ENCODE measurements at places on chromosomes 5 and 9.

- DNase-seq, result no peak
Measured at GRCh38 chr9:106119176-106119575, 424.8 kb downstream of the TMEM38B start.

GRCh38 chr5:96838201-96839070 lies 30.7 kb upstream of the ERAP1 start:
- no peak for DNase-seq

DNA sequence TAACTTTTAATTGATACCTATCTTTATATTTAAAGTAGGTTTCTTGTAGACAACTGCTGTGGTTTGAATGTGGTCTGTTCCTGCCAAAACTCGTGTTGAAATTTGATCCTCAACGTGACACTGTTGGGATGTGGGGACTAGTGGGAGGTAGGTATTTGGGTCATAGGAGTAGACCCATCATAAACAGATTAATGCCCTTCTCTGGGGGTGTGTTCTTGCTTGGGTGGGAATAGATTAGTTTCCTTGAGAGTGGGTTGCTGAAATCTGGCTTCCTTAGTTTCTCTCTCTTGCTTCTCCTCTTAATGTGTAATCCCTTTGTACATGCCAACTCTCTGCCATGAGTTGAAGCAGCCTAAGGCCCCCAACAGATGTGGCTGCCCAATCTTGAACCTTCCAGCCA lies 34.6 kb upstream of the IPPK start:
- no peak for DNase-seq

- no peak for DNase-seq
Measured at GRCh38 chr5:76380346-76381066, 22.6 kb upstream of the IQGAP2 start.

DNA sequence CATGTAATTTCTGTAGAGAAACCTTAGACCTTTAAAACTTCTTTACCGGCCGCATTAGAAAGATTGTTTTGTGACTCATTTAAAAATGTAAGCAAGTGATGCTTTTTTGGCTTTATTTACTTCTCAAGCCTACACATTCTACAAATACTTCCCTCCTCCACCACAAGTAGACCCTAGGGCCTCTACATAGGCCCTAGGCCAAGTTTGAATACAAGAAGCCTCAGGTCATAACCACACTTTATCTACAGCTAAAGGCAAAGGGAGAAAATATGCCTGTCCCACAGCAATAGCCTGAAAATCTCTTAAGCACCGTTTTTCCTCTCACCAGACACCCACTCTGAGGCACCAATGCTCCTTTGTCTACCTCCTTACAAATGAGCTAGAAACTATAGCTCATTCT lies 53.9 kb downstream of the CSNK1A1 start:
- DNase-seq, result peak; percentile 87

DNA sequence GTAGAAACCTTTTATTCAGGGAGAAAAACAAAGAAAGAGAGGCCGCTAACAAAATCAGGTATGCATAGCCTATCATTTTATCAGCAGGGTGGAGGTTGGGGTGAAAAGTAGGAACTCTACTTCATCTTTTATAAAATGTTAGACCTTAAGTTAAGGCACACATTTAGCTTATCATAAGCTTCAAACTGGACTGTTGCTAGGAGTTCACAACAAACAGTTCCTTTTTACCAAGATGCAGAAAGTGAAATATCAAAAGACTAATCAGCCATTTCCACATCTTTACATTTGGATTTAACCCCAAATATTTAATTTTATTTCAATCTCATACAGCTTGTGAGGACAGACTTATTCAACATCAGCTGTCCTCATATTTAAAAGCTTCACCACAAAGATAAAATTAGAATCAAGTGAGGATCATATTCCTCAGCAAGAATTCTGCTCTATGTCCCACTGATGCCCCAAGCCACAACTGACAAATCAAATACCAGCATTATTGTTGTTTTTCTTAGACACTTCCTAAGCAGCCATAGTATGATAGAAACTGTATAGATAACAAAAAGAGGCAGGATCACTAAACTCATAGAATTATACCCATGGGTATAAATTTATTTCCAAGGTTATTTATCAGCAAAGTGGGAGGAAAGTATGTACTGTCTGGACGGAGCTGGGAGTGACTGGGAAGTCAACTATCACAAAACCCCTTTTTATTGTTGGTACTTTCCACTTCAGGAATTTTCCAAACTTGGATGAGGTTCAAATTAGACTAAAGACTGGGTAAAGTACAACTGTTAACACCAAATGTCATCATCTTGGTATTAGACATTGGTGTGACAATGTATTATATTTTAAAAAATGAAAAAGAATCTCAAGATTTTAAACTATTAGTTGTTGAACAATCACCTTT lies 29.9 kb upstream of the MYOT start:
- DNase-seq, result peak; percentile 27

- peak; percentile 55 for DNase-seq
Measured at GRCh38 chr5:65172486-65173129, 309.1 kb downstream of the ADAMTS6 start.

DNA sequence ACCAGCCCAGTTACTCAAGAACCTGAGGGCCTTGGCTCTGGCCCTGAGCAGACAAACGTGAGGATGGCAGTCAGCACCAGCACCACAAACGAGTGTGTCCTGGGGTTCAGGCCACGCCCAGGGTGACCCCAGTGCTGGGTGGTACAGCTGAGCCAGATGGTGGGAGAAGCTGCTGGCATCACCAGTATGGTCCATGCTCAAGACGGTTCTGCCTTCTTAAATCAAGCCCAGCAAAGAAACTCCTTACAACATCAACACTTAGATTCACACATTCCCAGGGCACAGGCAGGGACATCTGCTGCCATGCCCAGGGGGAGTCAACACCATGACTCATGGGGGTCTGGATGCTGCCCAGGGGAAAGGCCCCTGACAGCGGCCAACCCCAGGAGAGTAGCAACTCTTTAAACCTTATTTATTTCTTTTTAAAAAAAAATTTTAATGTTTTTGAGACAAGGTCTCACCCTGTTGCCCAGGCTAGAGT lies 31.3 kb downstream of the IPPK start:
- no peak for DNase-seq

GRCh38 chr9:84655447-84655846 lies 14.1 kb upstream of the NTRK2 start:
- no peak for DNase-seq

DNA sequence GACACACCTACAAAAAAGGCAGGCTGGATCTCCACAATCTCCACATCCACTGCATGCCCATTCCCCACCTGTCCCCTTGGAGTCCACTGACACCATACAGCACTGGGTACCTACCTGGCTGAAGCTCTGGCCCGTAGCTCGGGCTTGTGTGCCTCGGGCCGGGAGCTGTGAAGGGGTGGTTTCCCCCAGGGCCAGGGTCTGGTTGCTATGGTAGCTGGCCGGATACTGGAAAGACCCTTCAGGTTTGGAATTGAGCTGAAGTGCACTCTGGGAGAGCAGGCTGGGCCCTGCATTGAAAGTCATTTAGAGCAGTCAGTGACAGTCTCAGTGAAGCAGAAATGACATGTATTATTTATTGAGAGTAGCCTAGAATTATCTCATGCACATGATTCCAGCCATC lies 507.3 kb downstream of the CTNND2 start:
- DNase-seq, result no peak

DNA sequence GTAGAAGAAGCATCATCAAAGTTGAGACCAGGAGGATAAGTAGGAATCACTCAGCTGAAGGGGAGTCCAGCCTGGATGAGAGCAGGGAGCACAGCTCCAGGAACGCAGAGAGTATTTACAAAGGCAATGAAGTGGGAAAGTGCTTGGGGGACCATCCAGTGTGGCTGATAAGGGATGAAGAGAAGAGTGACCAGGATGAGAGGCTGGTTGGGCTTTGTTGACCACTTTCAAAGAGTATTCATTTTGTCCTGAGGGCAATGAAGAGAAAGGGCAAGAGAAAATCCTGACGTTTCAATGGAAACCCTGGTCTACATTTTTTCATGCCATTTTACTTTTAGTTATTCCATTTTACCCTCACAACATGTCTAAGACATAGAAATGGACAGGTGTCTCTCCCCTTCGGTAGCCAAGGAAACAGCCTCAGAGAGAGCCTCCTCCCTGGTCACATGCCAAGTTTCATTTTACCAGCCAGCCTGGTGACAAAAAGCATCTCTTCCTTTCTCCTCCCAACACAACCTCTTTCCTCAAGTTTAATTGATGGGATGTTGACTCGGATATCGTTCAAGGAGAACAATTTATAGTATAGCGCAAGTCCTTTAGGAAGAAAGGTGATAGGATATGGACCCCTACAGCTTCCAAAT lies 492.7 kb upstream of the CLINT1 start:
- no peak for DNase-seq

- DNase-seq, result no peak
Measured at GRCh38 chr5:123199527-123199926, 110.5 kb downstream of the PRDM6 start.

DNA sequence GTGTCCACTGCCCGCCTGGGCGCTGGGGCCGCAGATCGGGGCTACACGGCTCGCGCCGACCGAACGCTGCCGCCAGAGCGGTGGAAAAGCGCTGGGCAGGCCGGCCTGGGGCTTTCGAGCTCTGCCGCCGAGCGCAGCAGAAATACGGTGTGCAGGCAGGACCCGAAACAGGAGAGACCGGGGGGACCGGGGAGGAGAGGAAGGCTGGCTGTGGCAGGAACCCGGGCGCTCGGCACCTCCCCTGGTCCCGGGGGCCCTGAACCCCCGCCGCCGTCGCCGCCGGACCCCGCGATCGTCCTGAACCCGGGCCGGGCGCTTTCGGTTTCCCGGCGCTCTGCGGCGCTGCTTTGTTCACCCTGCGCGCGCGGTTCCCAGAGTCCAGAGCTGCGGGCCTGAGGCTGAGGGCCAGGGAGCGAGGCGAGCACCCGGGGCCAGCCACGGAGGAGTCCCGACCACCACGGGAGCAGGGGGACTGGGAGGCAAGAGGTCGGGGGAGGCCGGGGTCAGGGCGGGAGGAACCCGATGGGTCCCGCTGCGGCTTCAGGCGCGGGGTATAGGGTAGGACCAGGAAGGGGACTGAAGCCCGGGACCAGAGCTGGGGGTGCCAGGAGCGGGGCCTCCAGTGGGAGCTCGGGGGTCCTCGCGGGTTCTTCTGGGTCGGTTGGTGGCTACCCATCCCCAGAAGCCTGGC lies 12.0 kb downstream of the IRX2 start:
- peak; percentile 9 for DNase-seq

DNA sequence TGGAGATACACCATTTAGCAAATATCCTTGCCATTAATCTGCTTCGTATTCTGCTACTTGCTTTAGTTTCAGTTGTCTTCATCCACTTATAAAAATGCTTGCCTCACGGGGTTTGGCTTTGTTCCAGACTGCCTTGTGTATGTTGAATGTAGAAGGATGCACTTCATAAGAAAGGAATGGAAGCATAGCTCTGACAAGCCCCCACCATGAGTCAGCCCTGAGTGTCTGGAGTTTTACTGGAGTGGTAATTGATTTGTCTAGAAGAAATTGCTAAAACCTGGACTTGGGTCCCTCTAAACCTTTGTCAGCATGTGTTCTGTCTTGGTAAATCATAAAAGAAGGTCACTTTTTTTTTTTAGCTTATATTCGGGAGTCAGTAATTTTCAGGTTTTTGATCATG lies 4.6 kb downstream of the TEX48 start:
- peak; percentile 100 for DNase-seq

- DNase-seq, result no peak
Measured at GRCh38 chr5:11104651-11105112, 343.6 kb upstream of the DAP start.

DNA sequence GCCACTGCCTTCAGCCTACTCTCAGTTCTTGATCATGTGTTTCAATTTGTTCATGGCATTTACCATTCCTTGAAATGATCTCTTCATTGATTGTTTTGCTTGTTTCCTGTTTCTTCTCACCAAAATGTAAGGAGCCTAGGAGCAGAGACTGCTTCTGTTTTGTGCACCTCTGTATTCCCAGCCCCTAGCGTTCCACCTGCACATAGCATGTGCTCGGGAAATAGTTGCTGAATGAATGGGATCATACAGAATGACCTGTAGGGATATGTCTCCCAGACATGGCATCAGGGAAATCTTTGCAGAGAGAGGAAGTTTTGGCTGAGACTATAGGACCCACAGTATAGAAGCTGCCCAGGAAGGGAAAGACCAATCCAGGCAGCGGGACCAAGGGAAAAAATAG lies 6.2 kb upstream of the CERCAM start:
- DNase-seq, result no peak

DNA sequence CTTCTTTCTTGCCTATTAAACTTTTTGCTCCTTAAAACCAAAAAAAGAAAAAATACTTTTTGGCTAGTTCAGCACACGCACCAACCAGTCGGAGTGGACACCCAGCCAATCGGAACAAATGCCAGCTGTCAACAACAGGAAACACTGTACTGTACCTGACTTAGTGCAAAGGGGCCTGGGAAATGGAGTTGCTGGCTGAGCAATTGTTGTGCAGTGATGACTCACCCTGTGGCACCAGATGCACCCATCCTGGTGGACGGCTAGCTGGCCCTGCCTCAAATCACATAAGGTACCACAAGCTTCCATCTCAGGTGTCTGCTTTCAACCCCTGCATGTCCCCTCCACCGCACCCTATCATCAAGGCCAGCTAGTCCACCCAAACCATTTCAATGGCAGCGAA lies 20.9 kb downstream of the FOXE1 start:
- no peak for DNase-seq

- DNase-seq, result no peak
Measured at GRCh38 chr5:1919750-1920149, 37.0 kb upstream of the IRX4 start.

DNA sequence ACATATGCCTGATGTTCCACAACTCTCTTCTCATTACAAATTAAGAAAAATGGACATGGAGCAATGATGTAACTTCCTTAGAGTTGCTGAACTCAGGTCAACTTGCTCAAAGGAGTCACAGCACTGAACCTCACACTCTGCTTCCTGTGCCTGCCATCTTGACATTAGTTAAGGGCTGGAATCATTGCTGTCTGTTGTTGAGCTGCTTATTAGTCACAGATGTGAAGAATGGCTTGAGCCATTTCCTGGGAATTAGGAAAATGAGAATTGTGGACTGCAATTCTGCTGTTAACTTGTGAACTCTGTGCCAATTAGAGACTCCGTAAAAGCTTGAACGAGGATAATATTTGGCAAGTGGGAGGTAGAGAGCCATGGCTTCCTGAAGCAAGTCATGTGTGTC lies 212.0 kb downstream of the ADAMTS12 start:
- peak; percentile 76 for DNase-seq

GRCh38 chr9:135036861-135037465 lies 50.5 kb upstream of the OLFM1 start:
- DNase-seq, result no peak

DNA sequence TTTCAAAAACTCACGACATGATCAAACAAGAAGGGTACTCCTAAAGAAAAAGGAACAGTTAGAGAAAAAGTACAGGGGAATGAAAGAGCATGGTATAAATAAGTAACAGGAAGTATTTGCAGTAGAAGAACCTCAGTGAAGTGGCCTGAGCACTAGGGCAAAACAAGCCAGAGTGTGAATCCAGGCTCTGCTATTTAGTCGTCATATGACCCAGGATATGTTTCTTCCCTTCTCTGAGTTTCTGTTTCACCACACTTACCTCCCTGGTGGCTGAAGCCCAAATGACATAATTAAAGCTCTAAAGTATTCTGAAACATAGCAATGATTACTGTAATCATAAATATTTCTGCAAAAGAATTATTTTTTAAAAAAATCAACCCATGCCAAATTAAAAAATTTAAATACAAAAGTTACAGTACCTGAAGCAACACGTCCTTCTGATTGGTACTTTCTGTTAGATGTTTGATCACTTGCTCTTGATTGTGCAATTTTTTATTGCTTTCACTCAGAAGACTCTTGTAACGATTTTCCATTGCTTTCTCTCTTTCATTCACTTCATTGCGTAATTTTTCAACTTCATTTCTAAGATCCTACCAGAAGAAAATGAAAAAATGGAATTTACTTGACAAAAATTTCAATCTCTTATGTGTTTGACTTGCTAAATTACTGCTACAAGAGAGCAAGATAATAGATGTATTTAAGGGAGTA lies 88.9 kb downstream of the CDK5RAP2 start:
- no peak for DNase-seq

Measured in fibroblast of the aortic adventitia (primary cell).